ENCODE measurements at places on chromosomes 11 and 22.

GRCh38 chr11:119531623-119532022, 108.7 kb upstream of the THY1 start:
- DNase-seq: no peak

DNA sequence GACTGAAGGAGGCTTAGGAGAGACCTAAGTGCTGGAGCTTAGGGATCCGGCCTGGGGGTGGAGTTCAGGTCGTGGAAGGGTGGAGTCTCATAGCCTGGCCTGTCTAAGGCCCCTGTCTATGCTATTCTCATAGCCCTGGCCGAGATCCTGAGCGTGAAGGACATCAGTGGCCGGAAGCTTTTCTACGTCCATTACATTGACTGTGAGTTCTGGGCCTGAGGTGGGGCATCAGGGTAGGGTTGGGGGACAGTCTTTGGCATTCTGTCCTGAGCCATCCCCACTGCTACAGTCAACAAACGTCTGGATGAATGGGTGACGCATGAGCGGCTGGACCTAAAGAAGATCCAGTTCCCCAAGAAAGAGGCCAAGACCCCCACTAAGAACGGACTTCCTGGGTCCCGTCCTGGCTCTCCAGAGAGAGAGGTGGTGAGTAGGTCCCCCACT, 603 bp downstream of the KAT5 start:
- no peak for DNase-seq

GRCh38 chr11:12704049-12704448, 29.8 kb downstream of the TEAD1 start:
- DNase-seq: peak; percentile 88

GRCh38 chr22:24434471-24435322, 7.3 kb downstream of the ADORA2A start:
- no peak for DNase-seq

GRCh38 chr11:61174273-61174672, 13.0 kb upstream of the VPS37C start:
- DNase-seq: no peak

DNA sequence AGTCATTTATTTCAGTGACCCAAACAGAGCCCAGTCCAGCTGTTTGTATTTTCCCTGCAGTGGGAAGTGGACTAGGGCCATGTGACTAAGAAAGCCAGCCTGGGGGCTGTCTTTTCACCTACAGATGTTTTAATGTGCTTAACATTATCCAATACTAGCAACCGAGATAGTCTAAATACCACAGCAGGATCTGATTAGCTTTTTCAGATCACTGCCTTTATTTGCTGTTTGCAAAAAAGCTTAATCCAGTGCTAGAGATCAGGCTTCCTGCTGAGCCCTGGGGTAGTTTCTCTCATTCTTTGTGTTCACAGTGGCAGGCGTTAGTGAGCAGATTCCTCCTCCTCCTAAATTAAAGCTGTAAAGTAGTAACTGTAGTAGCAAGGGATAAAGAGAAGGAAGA, 35.0 kb downstream of the ZC3H12C start:
- no peak for DNase-seq

GRCh38 chr11:14422052-14422813, 63.2 kb upstream of the RRAS2 start:
- peak; percentile 98 for DNase-seq

DNA sequence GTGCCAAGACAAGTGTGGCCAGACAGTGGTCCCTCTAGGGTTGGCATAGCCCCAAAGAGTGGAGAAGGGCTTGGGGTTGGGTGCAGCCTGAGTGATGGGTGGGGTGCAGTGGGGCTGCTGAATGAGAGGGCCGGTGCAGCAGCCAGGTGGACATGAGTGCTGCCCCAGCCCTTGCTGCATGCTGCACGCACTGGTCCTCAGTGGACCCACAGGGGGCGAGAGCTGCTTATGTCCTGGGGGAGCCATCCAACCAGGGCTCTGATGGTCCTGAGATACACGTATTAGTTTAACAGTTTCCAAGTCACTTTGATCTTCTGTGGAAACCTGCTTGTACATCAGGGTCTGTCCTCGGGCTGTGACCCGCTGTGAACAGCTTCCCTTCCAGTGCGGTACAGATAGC, 23.9 kb upstream of the ACR start:
- no peak for DNase-seq

DNA sequence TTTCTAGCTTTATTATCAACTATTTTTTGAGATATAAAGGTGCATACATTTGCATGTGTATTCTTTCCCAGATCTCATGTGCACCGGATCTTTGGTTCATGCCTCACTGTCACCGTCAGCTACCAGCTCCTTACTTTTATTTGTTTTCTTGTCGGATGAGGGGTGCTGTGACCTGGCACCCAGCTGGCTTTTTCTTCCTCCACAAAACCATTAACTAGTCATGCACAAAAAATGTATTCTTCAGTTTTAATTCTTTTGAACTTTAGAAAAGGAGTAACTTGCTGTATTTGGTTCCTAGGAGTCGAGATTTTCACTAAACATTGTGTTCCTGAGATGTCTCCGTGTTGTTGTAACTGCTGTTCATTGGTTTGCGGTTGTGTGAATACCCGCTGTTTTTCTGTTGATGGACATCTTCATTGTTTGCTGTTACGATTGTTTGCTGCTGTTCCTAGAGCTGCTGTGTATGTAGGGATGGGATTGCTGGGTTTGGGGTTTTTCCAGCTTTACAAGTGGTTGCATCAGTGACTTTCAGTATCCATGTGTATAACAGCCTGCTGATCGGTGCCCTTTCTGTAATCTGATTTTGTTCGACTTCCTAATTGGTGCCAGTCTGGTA, 39.4 kb downstream of the MOV10L1 start:
- DNase-seq: no peak
